ENCODE measurements at places on chromosomes 11 and 22. TPM values are rescaled to one million over a fixed set of nuclear protein-coding genes. Genes with fewer than 3 reads are reported as not detected.

The NTM gene
- total RNA-seq, result 61.4 TPM

The ZNF74 gene
- 33.1 TPM for total RNA-seq

The KCNQ1OT1 gene
- 0.39 TPM for total RNA-seq

The KRTAP5-8 gene
- not detected for total RNA-seq

The SLCO2B1 gene
- total RNA-seq, result not detected

The OPCML gene
- total RNA-seq, result not detected

The C11orf97 gene
- not detected for total RNA-seq

The MB gene
- not detected for total RNA-seq

The CAPN5 gene
- 11.6 TPM for total RNA-seq

The OMP gene
- total RNA-seq, result not detected

The PKDREJ gene
- total RNA-seq, result not detected

The LRRC75B gene
- total RNA-seq, result 11.7 TPM

The MUC2 gene
- total RNA-seq, result not detected

The SCGB2A2 gene
- total RNA-seq, result not detected

The ANKK1 gene
- total RNA-seq, result not detected

The KLHL35 gene
- total RNA-seq, result 2.6 TPM

The PGAP2 gene
- 14.6 TPM for total RNA-seq

The THY1 gene
- 249 TPM for total RNA-seq

The PHF21B gene
- total RNA-seq, result not detected

The GSTT2B gene
- 17.1 TPM for total RNA-seq

The KRTAP5-10 gene
- not detected for total RNA-seq

The FAM111B gene
- total RNA-seq, result 5.6 TPM

The PPP6R3 gene
- total RNA-seq, result 72.9 TPM

The THOC5 gene
- 40.3 TPM for total RNA-seq

Data from epithelial cell of alveolus of lung (primary cell).